Fibroblast of lung (primary cell): ENCODE measurements at places on chromosomes 1 and 21.

- no peak overlapping the region for H3K4me3 ChIP-seq
- no peaks in the 10 kb centered on the region for H3K36me3 ChIP-seq
- H3K27ac ChIP-seq: no peak overlapping the region
Observed at GRCh38 chr1:53271446-53272090, 33.2 kb upstream of the MAGOH start.

- H3K27ac ChIP-seq: no peak overlapping the region
- no peak overlapping the region for H3K4me3 ChIP-seq
- no peaks in the 10 kb centered on the region for H3K36me3 ChIP-seq
Observed at GRCh38 chr1:163290025-163290640, 31.6 kb upstream of the NUF2 start.

- no peaks in the 10 kb centered on the region for H3K4me1 ChIP-seq
- H3K27me3 ChIP-seq: no peaks in the 10 kb centered on the region
- H3K36me3 ChIP-seq: no peaks in the 10 kb centered on the region
- no peak overlapping the region for H3K4me3 ChIP-seq
- H3K27ac ChIP-seq: no peak overlapping the region
Observed at GRCh38 chr1:7669559-7670311, 101.4 kb upstream of the VAMP3 start.

DNA sequence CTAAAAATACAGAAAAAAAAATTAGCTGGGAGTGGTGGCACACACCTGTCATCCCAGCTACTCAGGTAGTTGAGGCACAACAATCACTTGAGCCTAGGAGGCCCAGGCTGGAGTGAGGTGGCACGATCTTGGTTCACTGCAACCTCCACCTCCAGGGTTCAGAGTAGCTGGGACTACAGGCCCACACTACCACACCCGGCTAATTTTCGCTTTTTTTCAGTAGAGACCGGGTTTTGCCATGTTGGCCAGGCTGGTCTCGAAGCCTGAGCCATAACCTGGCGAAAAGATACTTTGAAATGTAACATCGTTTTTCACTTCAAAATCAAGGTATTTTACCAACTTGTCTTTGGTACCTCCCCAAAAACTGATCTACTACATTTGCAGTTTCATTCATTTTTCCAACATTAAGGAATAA, 6.1 kb downstream of the GAS5 start:
- peaks cover 3% of the 10 kb centered on the region for H3K4me1 ChIP-seq
- no peak for DNase-seq
- H3K27ac ChIP-seq: no peak overlapping the region
- H3K4me3 ChIP-seq: no peak overlapping the region
- H3K27me3 ChIP-seq: no peaks in the 10 kb centered on the region

- H3K4me3 ChIP-seq: peak overlapping the region; percentile 83
- DNase-seq: peak; percentile 64
- H3K27ac ChIP-seq: no peak overlapping the region
- H3K36me3 ChIP-seq: peaks cover 2% of the 10 kb centered on the region
- H3K4me1 ChIP-seq: no peaks in the 10 kb centered on the region
Observed at GRCh38 chr1:77220687-77221463, 1.6 kb upstream of the PIGK start.

GRCh38 chr1:67719329-67720196, 34.6 kb downstream of the GADD45A start:
- H3K4me1 ChIP-seq: peaks cover 19% of the 10 kb centered on the region
- H3K36me3 ChIP-seq: no peaks in the 10 kb centered on the region
- DNase-seq: no peak
- no peaks in the 10 kb centered on the region for H3K27me3 ChIP-seq

DNA sequence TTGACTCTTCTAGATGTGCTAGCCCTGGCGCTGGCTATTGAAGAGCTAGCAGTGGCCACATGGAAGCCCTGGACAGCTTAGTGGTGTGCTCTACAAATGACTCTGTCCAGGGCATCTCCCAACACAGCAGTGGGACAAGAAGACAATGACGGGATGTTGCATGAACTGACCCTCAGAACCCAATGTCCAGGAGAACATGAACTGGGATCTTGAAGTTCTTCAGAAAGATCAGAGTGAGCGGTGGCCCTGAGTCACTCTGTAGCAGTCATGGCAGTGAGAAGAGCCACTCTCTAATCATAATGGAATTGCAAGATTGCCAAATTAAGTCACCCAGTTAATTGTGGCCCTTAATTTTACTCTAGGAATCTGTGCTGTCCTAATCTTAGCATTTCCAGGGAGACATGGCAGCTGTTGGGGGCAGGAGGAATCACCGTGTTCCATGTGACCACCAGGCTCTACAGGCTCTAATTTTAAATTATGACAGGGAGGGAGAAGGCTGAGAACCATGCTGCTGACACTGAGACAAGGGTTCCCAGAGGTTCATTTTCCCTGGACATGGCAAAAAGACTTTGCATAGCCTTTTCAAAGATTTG, 10.2 kb upstream of the OBSCN start:
- DNase-seq: no peak
- H3K36me3 ChIP-seq: no peaks in the 10 kb centered on the region
- no peaks in the 10 kb centered on the region for H3K4me1 ChIP-seq
- no peak overlapping the region for H3K4me3 ChIP-seq

GRCh38 chr1:201085902-201086735, 26.1 kb downstream of the CACNA1S start:
- peaks cover 10% of the 10 kb centered on the region for H3K27me3 ChIP-seq
- H3K4me1 ChIP-seq: no peaks in the 10 kb centered on the region
- no peak overlapping the region for H3K4me3 ChIP-seq
- H3K27ac ChIP-seq: no peak overlapping the region

DNA sequence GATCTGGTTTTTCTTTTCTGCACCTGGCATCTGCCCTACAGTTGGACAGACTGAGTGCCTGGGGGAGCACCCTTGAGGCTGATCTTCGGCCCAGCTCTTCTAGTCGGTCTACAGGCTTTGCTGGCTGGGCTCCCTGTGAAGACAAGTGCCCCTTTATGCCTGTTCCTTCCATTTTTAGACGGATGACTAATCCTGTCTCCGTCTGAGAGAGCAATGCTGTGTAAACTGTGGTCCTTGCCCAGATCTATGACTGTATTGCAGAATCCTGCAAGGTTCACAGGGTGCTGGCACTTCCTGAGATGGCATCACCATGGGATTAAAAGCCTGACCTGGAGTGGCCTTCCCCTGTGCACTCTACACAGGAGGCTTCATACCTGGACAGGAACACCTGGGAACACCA, 47.6 kb upstream of the SAMD13 start:
- H3K36me3 ChIP-seq: no peaks in the 10 kb centered on the region
- H3K27ac ChIP-seq: no peak overlapping the region
- no peaks in the 10 kb centered on the region for H3K4me1 ChIP-seq
- H3K27me3 ChIP-seq: no peaks in the 10 kb centered on the region
- peak; percentile 94 for DNase-seq

DNA sequence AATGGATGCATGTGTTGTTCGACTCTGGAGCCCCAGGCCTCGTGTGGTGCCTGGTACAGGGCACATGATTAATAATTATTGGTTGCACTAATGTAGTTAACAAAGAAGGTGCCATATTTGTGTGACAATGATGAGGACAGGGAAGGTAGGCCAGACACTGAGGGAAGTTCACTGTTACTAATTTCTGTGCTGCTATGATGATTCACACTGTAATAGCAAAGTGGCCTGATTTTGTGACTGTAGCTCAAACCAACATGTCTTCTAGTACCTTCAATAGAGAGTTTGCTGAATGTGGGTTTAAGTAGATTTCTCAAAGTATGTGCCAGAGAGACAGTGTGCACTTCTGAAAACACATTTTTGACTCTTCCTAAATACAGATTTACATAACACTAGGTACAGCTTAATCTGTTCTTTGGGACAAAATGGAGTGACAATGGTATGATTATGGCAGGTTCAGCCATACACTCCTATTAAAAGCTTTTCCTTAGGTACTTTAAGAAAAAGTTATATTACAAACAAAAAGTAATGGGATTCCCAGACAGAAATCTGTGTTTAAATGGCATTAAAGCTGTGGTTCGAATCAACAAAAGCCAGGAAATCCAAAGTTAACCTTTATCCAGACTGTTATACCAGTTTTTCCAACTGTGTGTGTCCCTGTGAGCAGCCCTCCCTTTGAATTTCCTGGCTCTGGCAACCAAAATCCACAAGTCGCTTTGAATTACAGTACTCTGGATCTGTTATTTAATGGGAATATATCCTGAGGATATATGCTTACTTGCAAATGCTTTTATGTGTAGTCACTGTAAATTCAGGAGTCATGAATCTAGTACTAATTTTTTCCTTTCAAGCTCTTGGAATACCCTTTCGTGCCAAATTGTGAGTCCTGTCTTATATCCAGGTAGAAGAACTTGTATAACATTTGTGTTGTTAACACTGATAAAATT, 277.1 kb upstream of the SGIP1 start:
- H3K4me1 ChIP-seq: no peaks in the 10 kb centered on the region
- no peak overlapping the region for H3K4me3 ChIP-seq
- no peaks in the 10 kb centered on the region for H3K27me3 ChIP-seq

DNA sequence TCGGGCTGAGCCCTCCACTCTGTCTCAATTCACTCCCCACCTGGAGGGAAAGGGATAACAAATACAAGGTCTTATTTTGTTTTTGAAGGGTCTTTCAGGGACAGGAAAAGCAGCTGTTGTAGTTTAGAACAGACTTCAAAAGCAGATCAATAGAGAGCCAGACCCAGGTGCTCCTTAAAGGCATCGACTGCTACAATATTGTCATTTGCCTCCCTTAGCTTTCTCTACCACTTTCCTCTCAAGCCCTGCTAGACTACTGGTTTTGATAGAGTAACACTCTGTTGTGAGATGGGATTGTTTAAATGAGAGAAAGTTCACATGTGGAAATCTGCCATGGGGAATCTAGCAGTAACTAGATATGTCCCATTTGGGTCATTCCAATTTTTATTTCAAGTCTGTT, 24.0 kb downstream of the RGS7 start:
- no peaks in the 10 kb centered on the region for H3K27me3 ChIP-seq
- DNase-seq: no peak
- no peaks in the 10 kb centered on the region for H3K4me1 ChIP-seq
- no peak overlapping the region for H3K4me3 ChIP-seq
- H3K36me3 ChIP-seq: no peaks in the 10 kb centered on the region

- no peaks in the 10 kb centered on the region for H3K4me1 ChIP-seq
- no peak overlapping the region for H3K27ac ChIP-seq
- H3K27me3 ChIP-seq: no peaks in the 10 kb centered on the region
Observed at GRCh38 chr1:73909043-73909562, 288.9 kb downstream of the LRRIQ3 start.

GRCh38 chr1:2311184-2312032, 79.9 kb downstream of the MORN1 start:
- peaks cover 15% of the 10 kb centered on the region for H3K36me3 ChIP-seq
- DNase-seq: peak; percentile 56
- no peaks in the 10 kb centered on the region for H3K27me3 ChIP-seq

GRCh38 chr1:25575191-25575590, 31.8 kb downstream of the LDLRAP1 start:
- no peaks in the 10 kb centered on the region for H3K4me1 ChIP-seq
- no peaks in the 10 kb centered on the region for H3K27me3 ChIP-seq
- no peak overlapping the region for H3K27ac ChIP-seq
- no peak for DNase-seq
- no peak overlapping the region for H3K4me3 ChIP-seq

DNA sequence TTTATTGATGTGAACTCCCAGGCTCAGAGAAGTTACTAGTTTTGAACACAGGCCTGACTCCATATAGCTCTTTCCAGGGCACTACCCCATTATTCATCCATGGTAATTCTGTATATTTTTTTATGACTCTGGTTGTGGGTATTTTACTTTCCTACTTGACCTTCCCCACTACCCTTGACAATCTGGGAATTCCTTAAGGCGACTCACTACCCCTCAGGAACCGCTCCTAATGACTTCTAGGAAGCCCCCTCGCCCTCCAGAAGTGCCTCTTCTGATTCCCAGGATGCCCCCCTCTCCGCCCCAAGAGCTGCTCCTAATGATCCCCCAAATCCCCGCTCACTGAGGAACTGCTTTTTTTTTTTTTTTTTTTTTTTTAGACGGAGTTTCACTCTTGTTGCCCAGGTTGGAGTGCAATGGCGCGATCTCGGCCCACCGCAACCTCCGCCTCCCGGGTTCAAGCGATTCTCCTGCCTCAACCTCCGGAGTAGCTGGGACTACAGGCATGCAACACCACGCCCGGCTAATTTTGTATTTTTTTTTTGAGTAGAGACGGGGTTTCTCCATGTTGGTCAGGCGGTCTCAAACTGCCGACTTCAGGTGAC, 972 bp upstream of the KDM4A start:
- no peaks in the 10 kb centered on the region for H3K27me3 ChIP-seq
- H3K4me3 ChIP-seq: peak overlapping the region; percentile 75
- DNase-seq: peak; percentile 16
- no peaks in the 10 kb centered on the region for H3K36me3 ChIP-seq
- peak overlapping the region; percentile 52 for H3K27ac ChIP-seq
- peaks cover 4% of the 10 kb centered on the region for H3K4me1 ChIP-seq

GRCh38 chr1:180178511-180179161, 24.0 kb downstream of the QSOX1 start:
- no peaks in the 10 kb centered on the region for H3K27me3 ChIP-seq
- peaks cover 4% of the 10 kb centered on the region for H3K4me1 ChIP-seq
- H3K36me3 ChIP-seq: peaks cover 32% of the 10 kb centered on the region
- H3K27ac ChIP-seq: no peak overlapping the region

GRCh38 chr1:77382366-77382765, 100.5 kb downstream of the AK5 start:
- peaks cover 9% of the 10 kb centered on the region for H3K4me1 ChIP-seq
- no peaks in the 10 kb centered on the region for H3K27me3 ChIP-seq
- H3K36me3 ChIP-seq: no peaks in the 10 kb centered on the region
- DNase-seq: peak; percentile 24

- no peaks in the 10 kb centered on the region for H3K27me3 ChIP-seq
- no peak overlapping the region for H3K4me3 ChIP-seq
- H3K27ac ChIP-seq: peak overlapping the region; percentile 0
- no peak for DNase-seq
- H3K36me3 ChIP-seq: peaks cover 28% of the 10 kb centered on the region
Observed at GRCh38 chr1:15937706-15938168, 38.2 kb downstream of the ZBTB17 start.
